ENCODE measurements at places on chromosomes 1 and 21.

GRCh38 chr1:21700094-21700493 lies 30.9 kb upstream of the RAP1GAP start:
- no peak for DNase-seq

GRCh38 chr21:33861125-33861524 lies 54.5 kb downstream of the ATP5PO start:
- no peak for DNase-seq

GRCh38 chr1:234960722-234961455 lies 167.7 kb downstream of the TOMM20 start:
- no peak for DNase-seq

DNA sequence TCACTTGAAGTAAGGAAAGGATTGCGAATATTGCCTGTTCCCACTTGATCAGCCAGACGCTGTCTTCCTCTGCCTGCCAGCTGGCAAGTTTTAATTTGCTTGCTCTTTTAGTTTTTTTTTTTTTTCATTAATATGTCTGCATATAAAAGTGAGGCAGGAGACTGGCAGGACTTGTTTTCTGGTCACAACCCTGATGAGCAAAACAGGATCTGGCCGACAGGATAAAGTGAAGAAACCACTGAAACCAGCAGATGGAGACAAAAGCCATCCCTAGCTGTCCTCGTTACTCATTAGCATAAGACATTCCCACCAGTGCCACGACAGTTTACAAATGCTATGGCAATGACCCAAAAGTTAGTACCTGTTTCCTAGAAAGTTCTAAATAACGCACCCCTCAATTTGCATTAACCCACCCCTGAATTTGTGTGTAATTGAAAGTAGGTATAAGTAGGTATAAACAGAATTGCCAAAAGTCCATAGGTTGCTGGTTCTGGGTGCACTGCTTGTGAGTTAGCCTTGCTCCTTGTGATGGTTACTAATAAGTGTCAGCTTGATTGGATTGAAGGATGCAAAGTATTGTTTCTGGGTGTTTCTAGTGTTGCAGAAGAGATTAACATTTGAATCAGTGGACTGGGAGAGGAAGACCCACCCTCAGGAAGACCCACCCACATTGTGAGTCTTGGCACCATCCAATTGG lies 60.8 kb downstream of the ZNF684 start:
- no peak for DNase-seq

GRCh38 chr1:184152974-184153373 lies 101.4 kb downstream of the TSEN15 start:
- no peak for DNase-seq

DNA sequence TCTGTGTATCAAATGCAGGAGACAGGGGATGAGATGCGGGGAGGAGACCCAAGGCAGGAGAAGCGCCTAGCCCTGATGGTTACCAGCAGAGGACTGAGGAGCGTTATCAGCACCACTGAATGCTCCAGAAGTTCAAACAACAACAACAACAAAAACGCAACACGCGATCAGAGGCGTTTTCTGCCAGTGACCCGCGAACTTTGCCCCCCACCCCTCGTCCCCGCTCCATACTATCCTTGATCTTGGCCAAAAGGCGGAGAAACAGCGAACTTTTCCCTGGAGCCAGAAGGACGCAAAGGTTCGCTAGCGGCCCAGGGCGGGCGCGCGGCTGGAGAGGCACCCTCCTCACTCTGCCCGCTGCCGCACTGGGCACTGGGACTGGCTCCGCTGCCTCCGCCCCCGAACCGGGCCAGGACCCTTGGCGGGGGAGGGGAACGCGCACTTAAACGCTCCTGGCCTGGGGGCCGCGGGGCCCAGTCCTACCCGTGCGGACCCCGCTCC lies 699 bp downstream of the ECHDC2 start:
- no peak for DNase-seq

GRCh38 chr1:230863449-230863848 lies 4.9 kb downstream of the C1orf198 start:
- DNase-seq = no peak

DNA sequence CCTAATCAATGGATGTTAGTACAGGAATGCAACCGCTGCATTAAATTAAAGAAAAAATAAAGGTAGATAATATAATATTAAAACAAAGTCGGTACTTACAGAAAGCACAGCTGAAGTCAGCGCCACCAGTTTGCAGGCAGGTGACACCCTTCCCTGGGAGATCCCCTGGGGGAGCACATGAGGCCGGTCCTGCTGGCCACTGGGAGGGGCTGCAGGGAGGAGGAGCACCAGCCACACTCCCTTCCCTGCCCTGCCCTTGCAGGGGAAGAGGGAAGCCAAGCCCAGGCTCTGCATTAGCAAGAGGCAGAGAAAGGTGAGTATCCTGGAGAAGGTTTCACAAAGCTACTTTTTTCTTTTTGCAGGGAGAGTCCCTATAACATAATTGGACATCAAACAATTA lies 507.0 kb downstream of the AJAP1 start:
- DNase-seq = no peak

DNA sequence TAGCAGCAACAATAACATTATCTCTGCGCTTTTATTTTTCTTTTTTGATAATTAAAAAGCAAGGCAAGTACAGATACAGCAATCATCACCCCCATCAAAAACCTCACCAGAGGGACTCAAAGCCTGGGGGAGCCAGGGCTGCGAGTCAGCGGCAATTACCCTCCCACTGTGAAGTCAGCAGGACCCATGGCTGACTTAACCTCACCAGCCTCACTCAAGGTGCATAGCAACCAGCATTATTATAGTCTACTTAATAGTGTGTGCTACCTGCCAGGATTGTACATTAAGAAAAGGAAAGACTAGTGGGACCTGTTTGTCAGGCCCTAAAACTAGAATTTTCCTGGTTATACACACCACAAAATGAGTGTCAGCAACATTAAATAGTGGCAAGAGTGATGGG lies 28.9 kb upstream of the SERBP1 start:
- DNase-seq = no peak

GRCh38 chr1:117860896-117861610 lies 68.4 kb downstream of the GDAP2 start:
- no peak for DNase-seq

GRCh38 chr1:76038287-76039004 lies 36.1 kb upstream of the ST6GALNAC3 start:
- DNase-seq = no peak

DNA sequence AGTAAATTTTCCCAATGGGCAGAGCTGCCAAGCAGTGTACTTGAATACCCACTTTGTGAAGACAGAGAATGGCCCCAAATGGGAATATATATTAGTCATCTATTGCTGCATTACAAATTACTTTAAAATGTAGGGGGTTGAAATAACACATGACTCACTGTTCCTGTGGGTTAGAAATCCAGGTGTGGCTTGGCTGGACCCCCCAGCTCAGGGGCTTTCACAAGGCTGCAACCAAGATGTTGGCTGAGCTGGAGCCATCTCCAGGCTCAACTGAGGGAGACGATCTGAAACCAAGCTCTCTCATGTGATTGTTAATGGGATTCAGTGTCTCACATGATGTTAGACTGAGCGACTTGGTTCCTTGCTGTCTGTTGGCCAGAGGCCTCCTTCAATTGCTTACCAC lies 33.4 kb upstream of the ARHGAP29 start:
- no peak for DNase-seq

- DNase-seq = no peak
These were observed 159.9 kb upstream of the AJAP1 start for GRCh38 chr1:4494558-4494957.

- DNase-seq = no peak
These were observed 4.0 kb downstream of the TOMM40L start for GRCh38 chr1:161229896-161230295.

- DNase-seq = no peak
These were observed 26.1 kb downstream of the SPAG17 start for GRCh38 chr1:118158924-118159323.

GRCh38 chr1:223233019-223233409 lies 90.0 kb upstream of the TLR5 start:
- no peak for DNase-seq

DNA sequence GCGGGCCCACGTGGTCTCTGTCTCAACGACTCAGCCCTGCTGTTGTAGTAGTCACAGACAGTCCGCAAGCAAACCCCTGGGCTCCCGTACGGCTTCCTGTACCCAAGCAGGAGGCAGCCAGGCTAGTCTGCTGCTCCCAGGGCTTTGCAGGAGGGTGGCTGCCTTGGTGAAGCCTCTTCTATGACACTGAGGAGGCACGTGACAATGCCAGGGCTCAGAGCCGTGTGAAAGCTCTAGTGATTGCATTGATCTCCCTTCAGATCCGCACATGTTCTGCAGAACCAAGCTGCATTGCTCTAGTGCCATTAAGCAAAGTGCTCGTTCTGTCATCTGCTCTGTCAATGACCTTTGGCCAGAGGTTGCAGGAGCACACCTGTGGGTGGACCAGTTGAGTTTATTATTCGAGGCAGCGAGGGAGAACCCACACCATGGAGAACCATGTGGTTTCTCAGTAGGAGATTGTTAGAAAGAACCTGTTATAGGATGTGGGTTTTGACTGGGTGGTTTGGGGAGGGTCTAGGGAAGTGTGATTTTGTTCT lies 18.0 kb downstream of the UMODL1 start:
- no peak for DNase-seq

GRCh38 chr1:108856994-108857393 lies at the start of gene AKNAD1:
AKNAD1 (minus strand) TSS chr1:108857094; CDS start chr1:108852664, 4,430 bp downstream.
- no peak for DNase-seq

DNA sequence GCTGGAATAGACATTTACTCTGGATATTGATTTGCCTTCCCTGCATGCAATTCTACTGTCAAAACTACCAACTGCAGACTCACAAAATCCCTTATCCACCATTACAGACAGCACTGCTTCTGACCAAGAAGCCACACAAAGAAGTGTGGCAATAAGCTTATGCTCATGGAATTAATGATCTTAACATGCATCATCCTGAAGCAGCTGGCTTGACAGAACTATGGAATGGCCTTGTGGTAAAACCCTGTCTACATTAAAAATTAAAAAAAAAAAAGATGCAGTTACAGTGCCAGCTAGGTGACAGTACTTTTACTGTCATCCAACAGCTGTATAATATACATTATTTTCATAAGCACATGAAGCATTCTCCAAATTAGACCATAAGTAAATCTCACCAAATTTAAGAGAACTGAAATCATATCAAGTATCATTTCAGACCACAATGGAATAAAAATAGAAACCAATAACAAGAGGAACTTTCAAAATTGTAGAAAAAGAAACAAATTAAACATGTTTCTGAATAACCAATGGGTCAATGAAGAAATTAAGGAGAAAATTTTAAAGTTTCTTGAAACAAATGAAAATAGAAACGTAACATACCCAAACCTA lies 70.7 kb downstream of the SCMH1 start:
- no peak for DNase-seq

GRCh38 chr1:116414364-116414763 lies 41.3 kb downstream of the ATP1A1 start:
- no peak for DNase-seq

GRCh38 chr1:214557952-214558735 lies 6.7 kb upstream of the PTPN14 start:
- no peak for DNase-seq

GRCh38 chr1:227744668-227745067 lies 9.4 kb downstream of the SNAP47 start:
- DNase-seq = no peak

GRCh38 chr1:98331718-98332311 lies 329.7 kb upstream of the SNX7 start:
- no peak for DNase-seq

DNA sequence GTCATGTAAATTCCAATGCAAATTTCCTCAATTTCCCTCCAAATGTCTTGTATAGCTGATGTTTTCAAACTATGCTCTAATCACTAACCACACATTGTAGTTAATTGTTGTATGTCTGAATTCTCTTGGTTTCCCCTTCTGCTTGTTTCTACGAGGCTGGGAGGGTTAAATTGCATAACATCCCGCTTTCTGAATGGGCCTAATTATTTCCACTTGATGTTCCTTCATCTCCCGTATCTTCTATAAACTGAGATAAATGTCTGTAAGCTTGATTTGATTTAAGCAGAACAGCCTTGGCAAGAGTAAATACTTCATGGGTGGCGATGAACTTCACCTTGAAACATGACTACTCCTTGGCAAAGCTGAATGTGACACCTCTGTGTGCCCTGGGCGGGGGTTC lies 72.2 kb downstream of the SERINC2 start:
- no peak for DNase-seq

DNA sequence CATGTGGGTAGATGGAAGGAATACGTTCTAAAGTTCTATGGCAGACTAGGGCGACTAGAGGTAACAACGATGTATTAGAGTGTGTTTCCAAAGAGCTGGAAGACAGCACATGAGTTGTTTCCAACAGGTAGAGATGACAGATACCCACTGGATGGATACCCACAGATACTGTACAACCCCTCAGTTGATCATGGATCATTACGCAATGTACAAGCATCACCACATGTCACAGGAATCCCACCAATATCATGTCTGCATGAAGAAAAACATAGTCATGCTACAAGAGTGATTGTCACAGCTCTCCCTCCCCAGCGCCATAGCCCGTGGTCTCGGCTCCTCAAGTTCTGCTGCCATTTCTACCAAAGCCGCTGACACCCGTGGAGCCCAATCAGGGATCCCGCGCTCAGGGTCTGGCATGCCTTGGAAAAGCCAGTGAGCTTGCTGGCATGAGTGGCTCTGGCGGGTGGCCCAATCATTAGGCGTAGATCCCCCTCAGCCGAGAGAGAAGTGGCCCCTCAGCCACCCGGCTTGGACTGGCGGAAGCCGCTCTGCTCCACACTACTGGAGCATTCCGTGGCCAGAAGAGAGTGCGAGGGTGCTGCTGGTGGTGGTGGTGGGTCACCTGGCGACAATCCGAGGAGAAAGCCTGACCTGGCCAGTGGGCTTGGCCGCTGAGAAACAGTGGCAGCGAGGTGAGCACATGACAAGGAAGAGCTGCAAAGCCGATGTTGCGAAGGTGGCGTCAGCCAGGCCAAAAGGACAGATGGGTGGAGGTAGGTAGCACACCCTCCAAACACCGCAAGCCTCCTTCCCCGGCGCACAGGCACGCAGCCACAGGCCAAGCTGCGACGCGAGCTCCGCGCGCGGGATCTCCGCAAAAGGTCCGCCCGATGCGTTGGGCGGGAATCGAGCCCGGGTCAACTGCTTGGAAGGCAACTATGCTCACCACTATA lies 65.7 kb upstream of the FCGR2A start:
- no peak for DNase-seq

DNA sequence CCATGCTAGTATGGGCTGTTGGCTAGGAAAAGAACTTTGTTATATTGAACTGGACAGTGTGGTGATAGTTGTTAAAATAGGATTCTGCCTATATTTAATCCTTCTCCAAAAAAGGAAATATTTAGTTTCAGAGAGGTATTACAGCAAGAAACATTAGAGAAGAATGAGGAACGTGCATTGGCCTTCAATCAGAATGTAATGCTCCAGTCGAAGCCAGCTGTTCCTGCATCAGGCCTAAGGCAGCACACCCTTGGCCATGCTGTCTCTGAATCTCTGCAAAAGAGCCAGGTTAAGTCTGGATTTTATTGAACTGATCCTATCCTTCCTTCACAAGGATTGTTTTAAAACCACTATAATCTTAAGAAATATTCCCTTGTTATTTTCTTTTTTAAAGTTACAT lies 35.3 kb upstream of the RALGPS2 start:
- no peak for DNase-seq

GRCh38 chr21:38798481-38798882 lies 7.2 kb upstream of the ETS2 start:
- DNase-seq = no peak

- no peak for DNase-seq
These were observed 7.0 kb upstream of the CELA2A start for GRCh38 chr1:15449567-15449966.

GRCh38 chr1:1124786-1125642 lies 9.1 kb upstream of the C1orf159 start:
- no peak for DNase-seq
